ENCODE measurements at places on chromosomes 13 and 19.

- DNase-seq: no peak
Measured at GRCh38 chr13:78820541-78820940, 161.6 kb upstream of the OBI1 start.

DNA sequence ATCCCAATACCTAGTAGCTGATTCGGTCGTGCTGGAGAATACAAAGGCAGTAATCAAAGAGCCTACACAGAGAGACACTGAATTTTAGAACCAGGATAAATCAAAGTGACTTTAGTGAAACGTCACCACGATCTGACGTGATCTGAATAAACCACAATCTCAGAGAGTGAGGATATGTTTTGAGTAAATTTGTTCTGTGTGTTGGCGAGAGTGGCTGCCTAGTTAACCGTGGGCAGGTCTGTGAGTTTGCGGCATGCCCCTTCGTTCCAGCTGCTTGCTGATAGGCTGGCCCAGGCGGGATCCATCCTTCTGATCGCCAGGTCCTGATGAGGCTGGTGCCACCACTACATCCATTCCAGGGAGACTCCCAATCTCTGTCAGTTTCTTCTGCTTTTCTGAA, 40.4 kb downstream of the LRCH1 start:
- peak; percentile 68 for DNase-seq

- DNase-seq: no peak
Measured at GRCh38 chr13:36445891-36446351, 13.6 kb downstream of the CCNA1 start.

DNA sequence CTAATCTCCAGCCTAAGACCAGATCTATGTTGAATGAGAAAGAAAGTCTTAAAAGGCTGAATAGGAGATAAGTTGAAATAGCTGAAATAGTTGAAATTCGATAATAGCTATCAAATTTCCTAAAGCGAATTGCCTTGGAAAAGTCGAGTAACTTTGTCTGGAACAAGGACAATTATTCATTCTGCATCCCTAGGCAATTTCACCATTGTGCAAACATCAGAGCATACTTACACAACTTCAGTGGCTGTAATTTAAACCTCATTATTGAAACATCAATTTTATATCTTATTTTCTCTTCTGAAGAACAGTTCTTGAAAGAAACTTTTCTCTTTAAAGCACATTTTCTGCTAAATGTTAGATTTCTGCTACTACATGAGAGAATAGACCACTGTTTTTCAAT, 13.6 kb downstream of the TNFSF13B start:
- DNase-seq: no peak

GRCh38 chr13:27415116-27415515, 9.3 kb upstream of the GTF3A start:
- DNase-seq: no peak

GRCh38 chr13:36606060-36606459, 67.8 kb upstream of the SERTM1 start:
- no peak for DNase-seq

DNA sequence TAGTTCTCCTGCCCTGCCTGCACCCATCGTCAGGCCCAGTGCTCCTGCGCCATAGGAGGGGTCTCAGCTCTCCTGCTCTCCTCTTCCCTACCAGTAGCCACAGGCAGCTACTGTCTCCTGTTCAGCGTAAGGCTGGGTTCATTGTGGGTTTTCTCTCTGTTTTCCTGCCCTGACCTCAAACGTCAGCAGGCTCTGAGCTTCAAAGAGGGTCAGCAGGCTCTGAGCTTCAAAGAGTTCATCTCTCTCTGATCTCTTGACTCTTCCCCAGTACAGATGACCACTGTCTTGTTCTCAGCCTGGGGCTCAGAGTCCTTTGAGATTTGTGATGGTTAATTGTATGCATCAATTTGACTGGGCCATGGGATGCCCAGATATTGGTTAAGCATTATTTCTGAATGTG, 4.6 kb upstream of the CPB2 start:
- DNase-seq: no peak

DNA sequence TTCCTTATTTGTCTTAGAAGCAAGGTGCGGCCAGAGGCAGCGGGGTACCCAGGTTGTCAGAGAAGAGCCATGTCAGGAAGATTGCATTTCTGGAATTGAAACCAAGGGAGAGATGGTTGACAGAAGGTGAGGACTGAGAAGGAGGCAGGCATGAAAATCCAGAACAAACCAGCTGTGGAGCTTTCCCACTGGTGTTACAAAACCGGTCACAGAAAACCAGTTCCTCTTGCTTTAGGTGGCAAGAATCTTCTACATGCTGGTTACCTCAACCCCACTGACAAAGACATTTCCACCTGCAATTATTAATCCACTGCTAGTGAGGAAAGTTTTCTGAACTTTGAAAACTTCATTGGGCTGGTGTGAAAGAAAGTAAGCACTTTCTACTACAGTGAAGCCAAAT, 64.0 kb upstream of the MED4 start:
- no peak for DNase-seq

GRCh38 chr19:38059897-38060296, 152.9 kb downstream of the SIPA1L3 start:
- peak; percentile 43 for DNase-seq
